Stimulated activated CD4-positive, alpha-beta T cell treated with anti-CD3 and anti-CD28 coated beads, Interleukin-12 subunit alpha, Interleukin-12 subunit beta, amount 100 ng/mL, for 24 hours (primary cell): ENCODE measurements at places on chromosomes 1 and 21.

DNA sequence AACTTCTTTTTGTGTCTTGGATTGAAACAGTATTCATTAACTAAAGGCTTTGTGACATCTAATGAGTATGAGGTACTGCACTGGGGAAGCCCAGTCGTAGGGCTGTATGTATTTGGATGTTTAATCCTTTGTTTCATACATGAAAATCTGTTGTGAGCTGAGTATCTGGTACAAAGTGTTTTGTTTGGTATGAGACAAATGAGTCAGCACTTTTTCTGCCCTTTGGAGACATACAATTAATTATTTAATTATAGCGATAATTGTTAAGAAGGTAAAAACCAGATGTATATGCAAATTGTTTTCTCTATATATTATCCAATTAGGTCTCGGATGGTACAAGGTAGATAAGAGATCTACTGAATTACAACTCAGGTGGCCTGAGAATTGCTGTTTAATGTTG lies 36.3 kb downstream of the MARK1 start:
- DNase-seq: no peak

GRCh38 chr21:43918385-43918947 lies 53.4 kb downstream of the AGPAT3 start:
- DNase-seq: no peak

GRCh38 chr1:92877792-92878191 lies 46.0 kb downstream of the RPL5 start:
- no peak for DNase-seq

GRCh38 chr21:43362915-43363314 lies 64.0 kb downstream of the SIK1 start:
- no peak for DNase-seq

DNA sequence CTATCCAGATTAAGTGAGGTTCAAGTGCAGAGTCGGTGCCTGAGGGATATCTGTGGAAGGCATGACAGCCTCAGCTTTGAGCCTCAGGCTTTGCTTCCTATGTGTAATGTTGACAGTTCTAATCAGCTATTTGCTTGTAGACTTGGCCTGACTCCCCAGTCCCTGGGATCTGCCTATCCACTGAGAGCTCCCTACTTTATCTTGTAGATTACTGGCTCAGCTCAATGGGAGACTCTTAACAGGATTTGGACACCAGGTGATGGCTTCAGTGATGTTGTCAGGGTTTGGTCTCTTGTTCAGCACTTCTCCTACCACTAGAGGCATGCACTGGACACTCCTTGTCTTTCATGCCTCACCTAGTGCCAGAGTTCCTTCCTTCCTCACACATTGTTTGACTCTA lies 126.6 kb upstream of the BEND5 start:
- no peak for DNase-seq

DNA sequence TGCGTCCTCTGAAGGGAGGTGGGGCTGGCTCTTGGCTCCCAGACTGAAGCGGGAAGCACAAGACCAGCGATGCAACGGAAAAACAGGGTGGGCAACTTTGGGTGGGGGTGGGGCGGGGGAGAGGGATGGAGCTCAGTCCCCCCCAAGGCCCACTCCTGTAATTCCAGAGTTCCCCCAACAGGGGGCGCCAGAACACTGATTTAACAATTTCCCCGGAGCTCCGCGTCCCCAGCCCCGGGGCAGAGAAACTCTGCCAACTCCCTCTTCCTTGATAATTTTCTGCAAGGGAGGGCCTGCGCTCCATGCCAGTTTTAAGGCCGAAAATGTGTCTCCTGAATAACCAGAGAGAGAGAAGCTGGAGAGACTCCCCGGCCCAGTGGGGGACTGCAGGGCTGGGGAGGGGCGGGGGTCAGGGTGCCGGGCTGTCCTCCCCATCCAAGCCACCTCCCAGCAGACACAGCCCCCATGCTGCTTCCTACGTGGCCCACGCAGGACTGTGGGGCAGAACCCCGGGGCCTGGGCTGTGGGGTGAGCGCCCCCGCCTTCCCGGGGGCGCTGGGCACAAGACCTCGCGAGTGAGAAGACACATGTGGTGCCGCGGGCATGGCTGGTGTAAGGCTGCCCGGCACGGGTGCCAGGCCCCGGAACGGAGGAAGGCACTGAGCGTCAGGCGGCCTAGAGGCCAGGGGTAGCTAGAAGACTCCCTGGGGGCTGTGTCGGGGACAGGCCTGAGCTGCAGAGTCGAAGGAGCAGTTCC lies 51.4 kb downstream of the KIF21B start:
- peak; percentile 38 for DNase-seq

GRCh38 chr1:157628773-157629172 lies 30.9 kb upstream of the FCRL4 start:
- DNase-seq: no peak

DNA sequence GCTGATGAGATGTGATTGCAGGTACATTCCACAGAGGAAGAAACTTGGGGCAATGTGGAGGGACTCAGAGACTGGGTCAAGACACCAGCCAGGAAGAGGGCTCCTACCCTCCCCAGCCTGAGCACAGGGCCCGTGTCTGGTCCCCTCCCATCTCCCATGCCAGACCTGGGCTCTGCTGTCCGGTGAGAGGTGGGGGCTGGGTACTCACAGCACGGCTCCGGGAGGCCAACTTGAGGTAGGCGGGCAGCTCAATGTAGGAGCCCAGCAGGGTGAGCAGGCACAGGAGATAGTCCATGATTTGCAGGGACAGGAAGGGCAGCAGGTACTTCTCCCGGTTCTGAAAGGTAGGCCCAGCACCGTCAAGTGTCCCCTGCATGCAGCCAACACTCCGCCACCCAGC lies 16.2 kb upstream of the MATN1 start:
- DNase-seq: no peak

DNA sequence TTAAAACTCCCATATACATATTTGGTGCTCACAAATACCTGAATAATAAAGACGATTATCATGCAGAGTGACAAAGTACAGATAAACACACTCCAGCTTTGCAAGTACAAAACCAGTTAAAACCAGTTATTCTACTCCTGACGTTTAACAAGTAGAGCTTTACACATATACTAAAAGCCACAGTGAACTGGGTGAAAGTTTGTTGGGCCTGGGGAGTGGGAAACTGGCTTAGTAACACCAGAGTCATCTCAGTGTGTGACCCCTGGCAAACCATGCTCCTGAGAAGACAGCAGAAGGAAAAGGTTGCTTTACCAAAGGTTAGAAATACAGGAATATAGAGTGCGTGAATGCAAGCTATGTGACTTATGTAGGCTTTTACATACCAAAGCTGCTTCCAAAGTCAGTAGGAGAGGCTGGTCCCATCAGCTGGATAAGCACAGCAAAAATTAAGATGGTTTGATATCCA lies 148.1 kb downstream of the NRIP1 start:
- no peak for DNase-seq

DNA sequence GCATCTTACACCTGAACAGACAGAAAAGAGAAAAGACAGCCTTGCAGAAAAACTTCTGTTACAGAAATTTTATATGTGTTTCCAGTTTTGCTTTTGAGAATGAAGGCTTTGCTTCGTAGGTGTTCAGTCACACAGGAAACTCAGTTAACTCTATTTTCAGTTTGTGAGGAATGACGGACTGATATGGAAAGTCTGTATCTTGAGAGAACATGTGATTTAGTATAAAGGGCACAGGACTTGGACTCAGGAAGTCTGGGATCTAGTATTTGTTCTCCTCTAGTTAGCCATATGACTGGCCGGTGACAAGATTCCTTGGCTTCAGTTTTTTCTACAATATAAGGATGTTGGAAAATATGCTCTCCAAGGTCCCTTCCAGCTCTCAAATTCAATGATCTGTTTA lies 149.1 kb downstream of the OLFM3 start:
- DNase-seq: no peak

DNA sequence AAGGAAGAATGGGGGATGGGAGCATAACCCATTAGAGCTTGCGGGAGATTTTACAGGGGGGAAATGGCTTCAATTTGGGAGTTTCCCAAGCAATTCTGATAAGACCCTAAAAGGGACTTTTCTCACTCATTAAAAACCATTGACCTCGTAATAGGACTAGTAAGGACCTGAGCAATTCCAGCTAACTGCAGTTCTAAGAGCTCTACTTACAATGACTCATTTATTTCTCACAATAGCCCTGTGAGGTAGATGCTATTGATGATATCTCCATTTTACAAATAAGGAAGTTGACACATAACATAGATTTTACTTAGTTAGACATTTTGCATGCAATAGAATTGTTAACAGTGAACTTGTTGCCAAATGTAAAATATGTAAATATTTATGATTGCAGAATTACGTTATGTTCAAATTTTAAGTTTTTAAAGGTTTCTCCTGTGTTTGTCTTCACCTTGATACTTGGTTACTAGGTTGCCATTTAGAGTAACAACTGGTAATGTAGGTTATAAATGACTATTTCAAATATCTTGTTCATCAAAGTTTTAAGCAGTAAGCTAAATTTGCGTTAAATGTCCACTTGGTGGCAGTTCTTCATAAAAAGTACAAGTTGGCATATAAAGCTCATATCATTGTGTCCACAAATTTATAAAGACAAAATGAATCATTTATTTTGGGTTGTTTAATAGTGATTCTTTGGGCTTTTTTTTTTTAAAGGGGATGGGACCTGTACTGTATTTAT lies 182.0 kb downstream of the PLA2G4A start:
- no peak for DNase-seq

DNA sequence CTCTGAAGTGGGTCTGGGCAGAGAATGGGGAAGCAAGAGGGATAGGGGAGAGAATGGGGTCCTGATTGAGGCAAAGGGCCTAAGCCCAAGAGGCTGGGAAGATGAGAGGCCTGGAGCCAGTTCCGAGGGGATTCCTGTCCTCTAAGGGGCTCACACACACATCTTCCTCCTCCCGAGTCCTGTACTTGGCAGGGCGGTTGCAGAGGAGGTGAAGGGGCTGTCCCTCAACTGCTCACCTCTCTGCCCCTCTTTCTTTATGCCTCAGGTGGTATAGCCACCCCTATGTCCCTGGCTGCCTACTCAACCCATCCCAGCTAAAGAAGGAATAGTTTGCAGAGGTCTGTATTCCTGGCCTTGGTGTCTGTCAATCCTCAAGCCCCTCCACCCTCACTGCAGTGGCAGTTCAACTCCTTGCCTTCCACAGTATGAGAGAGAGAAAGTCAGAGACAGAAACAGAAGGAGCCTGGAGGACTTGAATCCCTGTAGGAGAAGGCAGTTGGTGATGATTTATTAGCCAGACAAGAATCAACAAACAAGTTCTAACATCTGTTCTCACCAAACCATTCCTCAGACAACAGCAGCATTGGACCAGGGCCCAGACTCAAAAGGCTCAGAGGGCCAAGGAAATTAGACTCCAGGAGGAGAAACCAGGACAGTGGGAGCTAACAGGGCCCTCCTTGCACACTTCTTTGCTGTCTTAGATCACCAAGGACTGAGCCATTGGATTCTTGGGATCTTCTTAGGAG lies 10.7 kb downstream of the SH2D2A start:
- no peak for DNase-seq

- peak; percentile 9 for DNase-seq
These were observed 101.9 kb upstream of the SOD1 start for GRCh38 chr21:31557421-31558188.

DNA sequence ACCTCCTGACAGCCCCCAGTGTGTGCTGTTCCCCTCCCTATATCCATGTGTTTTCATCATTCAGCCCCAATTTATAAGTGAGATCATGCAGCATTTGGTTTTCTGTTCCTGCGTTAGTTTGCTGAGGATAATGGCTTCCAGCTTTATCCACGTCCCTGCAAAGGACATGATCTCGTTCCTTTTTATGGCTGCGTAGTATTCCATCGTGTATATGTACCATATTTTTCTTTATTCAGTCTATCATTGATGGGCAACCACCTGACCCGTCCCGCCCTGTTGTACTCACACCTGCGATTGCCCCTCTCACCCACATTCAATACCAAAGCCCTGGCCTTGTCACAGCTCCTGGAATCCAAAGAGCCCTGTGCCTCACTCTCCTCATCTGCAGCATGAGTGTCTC lies 6.2 kb upstream of the ZNF670 start:
- no peak for DNase-seq

GRCh38 chr1:11126569-11126968 lies 26.9 kb upstream of the EXOSC10 start:
- no peak for DNase-seq

- no peak for DNase-seq
These were observed 1.3 kb upstream of the PCBP3 start for GRCh38 chr21:45642122-45642813.

DNA sequence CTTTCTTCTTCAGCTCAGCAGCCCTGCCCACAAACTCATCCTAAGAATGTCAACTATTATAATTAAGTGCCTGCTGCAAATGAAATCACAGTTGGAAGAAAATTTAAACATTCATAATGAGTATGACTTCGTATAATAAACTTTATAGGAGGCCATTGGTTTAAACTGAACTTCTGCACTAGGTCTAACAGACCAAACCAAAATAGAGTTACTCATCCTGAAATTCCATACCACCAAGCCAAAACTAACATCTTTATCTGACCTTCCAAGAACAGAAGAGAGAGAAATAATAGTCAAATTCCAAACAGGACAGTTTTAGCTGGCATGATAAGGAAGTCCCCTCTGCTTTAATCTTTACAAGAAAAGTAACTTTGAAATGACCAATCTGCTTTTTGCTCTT lies 472.4 kb upstream of the PRMT6 start:
- DNase-seq: no peak

- DNase-seq: peak; percentile 36
These were observed 19.1 kb downstream of the OPTC start for GRCh38 chr1:203512848-203513584.

GRCh38 chr1:9901148-9902059 lies 8.7 kb downstream of the CTNNBIP1 start:
- no peak for DNase-seq

DNA sequence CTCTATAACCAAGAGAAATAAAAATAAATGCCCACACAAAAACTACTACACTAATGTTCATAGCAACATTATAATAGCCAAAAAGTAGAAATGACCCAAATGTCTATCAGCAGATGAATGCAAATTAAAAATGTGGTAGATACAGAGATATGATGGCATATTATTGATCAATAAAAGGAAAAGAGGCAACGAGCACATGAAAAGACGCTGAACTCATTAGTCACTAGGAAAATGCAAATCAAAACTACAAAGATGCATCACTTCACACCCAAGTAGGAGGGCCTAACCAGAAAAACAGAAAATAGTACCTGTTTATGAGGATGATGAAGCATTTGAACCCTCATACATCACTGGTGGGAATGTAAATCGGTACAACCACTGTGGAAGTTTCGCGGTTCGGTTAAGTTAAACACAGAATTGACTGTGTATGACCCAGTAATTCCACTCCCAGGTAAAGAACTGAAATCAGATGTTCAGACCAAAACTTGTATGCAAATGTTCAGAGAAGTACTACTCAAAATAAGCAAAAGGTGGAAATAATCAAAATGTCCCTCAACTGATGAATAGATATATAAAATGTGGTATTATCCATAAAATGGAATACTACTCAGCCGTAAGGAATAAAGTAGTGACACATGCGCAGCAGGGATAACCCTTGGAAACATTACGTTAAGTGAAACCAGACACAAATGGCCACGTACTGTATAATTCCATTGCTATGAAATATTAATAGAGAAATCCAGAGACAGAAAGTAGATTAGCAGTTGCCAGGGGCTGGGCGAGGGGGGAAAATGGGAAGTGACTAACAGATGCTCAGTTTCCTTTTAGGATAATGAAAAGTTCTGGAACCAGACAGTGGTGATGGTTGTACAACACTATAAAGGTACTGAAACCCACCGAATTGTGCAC lies 3.1 kb downstream of the USP48 start:
- peak; percentile 42 for DNase-seq

- no peak for DNase-seq
These were observed 23.5 kb downstream of the PALMD start for GRCh38 chr1:99669376-99669775.

GRCh38 chr1:212567638-212568037 lies 40.9 kb upstream of the ATF3 start:
- DNase-seq: no peak

GRCh38 chr1:47161298-47162040 lies 24.2 kb downstream of the CYP4A22 start:
- no peak for DNase-seq
